ENCODE measurements at places on chromosomes 1 and 21.

GRCh38 chr1:214241060-214241459 is 39.9 kb upstream of the SMYD2 start:
- DNase-seq = no peak

DNA sequence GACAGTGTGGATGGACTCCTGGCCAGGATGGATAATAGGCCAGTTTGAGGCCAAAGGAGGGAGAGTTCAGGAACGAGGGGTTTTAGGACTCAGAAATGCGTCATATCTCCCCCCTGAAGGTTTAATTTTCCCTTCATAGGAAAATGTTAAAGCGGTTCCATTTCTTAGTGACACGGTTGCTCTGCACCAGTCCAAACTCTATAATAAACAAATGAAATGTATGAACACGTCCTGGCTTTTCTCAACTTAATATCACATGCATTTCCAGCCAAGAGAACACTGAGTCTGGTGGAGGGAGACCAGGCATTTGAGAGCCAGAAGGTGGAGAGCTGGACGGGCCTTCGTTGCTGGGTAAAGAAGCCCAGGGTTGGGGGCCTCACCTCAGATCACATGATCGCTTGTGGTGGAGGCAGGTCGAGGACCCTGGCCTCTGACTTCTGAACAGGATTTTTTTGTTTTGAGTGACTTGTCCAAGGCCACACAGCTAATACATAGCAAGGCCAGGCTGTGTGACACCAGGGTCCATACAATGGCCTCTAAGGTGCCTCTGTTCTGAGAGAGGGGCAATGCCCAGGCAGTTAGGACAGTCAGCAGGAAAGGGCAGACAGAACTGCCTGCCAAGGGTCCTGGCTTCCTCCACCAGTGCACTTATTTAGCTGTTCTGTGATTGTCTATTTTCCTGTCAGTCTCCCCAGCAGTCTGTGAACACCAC is 11.4 kb downstream of the SLC1A7 start:
- DNase-seq = no peak

DNA sequence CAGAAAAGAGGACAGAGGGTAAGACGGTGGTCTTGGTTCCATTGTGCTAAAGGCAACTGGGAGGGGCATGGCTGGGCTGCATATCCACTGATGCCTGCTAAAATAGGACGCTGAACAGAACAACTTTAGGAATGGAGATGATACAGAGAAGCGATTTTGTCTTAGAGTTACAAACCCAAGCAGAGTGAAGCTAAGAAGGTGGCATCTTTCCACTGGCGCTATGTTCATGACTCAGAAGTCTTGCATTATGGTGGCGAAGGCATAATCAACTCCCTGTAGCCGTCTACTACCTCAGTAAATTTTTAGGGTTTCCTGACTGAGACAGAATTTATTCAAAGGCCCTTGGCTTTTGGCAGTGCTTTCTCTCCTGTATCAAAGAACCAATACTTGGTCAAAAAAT is 57.3 kb downstream of the MEF2D start:
- no peak for DNase-seq

- no peak for DNase-seq
Observed at GRCh38 chr1:58869638-58870297, 85.9 kb upstream of the JUN start.

DNA sequence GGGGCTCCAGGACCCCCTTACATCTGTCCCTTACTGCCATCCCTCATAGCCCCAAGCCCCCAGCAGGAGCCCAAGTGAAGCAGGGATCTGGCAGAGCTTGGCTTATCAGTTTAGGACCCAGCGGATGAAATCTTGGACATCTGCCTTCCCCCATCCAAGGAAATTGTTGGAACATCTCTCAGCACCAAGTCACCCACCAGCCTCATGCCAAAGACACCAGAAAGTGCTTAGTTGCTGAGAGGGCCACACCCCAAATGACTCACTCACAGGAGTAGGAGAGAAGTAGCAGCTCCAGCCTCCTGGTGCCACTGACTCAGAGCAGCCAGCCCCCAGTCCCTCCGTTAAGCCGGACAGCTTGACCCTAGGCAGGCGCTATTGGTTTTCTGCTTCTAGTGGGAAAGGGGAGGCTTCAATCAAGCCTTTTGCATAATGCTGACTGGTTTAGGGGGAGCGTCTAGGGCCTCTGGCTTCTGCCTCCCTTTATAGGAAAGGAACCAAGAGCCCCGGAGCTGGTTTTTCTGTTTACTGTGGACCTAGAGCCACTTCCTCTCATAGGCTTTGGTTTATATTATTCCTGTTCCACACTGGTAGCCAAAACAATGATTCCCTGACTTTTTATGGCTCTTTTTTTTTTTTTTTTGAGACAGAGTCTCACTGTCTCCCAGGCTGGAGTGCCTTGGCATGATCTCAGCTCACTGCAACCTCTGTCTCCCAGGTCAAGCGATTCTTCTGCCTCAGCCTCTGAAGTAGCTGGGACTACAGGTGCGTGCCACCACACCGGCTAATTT is 114.2 kb upstream of the IPO9 start:
- DNase-seq = no peak

DNA sequence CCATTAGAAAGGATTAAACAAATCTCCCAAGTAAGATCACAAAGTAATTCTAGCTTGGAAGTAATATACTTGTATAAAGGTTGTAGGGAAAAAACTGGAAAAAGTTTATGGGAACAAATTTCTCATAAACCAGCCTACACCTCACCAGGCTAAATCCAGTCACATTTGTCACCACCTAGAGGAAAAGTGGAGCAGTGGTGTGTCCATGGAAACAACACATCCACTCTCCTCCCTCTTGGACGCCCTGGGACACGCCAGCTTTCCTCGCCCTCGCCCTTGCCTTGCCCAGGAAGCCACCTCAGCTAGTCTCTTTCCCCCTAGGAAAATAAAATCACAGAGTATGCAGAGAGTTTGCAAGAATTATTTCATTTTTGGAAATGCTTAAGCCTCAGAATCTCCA is 2.2 kb downstream of the PALMD start:
- DNase-seq = no peak

DNA sequence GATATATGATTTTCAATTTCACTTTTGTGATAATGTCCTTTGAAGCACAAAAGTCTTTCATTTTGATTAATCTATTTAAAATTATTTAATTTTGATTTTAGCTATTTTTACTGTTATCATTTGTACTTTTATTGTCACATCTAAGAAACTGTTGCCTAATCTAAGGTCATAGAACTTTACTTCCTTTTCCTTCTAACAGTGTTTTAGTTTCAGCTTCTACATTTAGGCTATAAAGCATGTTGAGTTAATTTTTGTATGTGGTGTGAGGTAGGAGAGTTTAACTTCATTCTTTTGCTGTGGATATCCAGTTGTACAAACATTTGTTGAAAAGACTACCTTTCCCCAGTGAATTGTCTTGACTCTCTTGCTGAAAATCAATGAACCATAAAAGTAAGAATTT is 204.5 kb downstream of the TM2D1 start:
- DNase-seq = no peak

- no peak for DNase-seq
Observed at GRCh38 chr1:67134695-67135094, at the start of gene C1orf141. TSS of gene C1orf141 (minus strand) at chr1:67134970. CDS start at chr1:67127240, 7,730 bp downstream.

DNA sequence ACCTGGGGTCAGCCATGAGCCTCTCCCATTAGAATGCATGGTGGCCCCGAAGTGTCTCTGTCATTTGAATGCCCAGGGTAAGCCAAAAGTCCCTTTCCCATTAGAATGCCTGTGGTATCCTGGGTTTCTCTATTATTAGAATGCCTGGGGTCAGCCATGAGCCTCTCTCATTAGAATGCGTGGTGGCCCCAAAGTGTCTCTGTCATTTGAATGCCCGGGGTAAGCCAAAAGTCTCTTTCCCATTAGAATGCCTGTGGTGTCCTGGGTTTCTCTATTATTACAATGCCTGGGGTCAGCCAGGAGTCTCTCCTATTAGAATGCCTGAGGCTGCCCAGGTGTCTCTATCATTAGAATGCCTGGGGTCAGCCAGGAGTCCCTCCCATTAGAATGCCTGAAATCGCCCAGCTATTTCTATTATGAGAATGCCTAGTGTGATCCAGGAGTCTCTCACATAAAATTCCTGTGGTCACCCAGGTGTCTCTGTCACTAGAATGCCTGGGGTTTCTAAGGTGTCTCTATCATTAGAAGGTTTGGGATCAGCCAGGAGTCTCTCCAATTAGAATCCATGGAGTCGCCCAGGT is 65.5 kb downstream of the RNF187 start:
- DNase-seq = no peak

DNA sequence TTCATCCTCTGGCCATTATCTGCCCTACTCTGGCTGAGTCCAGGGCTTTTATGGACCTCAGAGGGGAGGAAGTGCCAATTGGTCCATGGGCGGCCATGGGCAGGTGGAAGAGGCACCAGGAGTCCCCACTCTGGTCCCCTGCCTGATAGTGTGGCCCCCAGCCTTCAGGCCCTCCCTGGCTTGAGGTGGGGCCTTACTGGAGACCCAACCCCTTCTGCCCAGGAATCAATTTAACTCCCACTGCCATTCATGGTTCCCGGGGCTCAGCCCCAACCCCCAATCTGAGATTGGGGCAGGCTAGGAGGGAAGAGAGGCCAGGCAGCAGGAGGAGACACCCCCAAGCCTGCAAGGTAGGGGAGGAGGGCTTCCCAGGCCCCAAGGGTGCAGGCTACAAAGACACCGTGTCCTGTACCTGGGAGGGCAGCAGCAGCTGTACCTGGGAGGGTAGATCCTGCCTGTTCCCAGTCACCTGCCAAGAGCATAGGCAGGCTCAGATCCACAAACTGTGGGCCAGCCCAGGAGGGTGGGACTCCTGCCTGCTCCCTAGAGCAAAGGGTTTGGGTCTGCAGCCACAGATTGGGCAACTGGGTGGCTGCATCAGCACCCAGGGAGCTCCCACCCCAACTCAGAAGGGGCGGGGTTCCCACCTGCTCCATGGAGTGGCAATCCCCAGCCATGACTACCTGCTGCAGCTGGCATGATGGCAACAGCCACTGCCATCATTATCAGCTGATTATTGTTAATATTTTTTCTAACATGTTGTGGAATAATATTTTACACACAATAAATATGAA is 1044.1 kb upstream of the B3GALT2 start:
- DNase-seq = no peak

- no peak for DNase-seq
Observed at GRCh38 chr1:201423655-201424054, 2.1 kb upstream of the TNNI1 start.

- no peak for DNase-seq
Observed at GRCh38 chr1:10890491-10891071, 94.1 kb upstream of the CASZ1 start.

DNA sequence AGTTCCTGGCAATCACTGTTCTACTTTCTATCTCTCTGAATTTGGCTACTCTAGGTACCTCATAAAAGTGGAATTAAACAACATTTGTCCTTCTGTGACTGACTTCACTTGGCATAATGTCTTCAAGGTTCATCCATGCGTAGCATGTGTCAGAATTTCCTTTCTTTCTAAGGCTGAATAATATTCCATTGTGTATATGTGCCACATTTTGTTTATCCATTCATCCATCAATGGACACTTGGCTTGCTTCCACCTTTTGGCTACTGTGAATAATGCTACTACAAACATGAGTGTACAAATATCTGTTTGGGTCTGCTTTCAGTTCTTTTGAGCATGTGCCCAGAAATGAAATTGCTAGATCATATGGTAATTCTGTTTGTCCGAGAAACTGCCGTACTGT is 14.7 kb downstream of the CACHD1 start:
- DNase-seq = no peak

DNA sequence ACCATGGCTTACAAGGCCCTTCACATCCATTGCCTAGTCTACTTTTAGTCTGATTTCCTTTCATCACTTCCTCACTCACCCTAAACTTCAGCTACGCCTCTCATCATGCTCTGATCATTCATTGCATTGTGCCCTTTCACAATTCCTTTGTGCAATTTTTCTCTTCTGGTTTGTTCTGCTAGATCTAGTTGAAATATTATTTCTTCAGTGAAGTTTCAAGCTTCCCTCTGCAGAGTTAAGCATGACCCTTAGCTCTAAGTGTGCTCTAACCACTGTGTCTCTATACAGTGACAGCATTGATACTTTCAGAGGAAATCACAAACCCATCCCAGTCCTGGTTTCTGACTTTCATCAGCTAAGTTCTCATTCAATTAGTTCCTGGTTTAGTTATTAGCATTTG is 166.1 kb downstream of the PLA2G4A start:
- DNase-seq = no peak

- DNase-seq = no peak
Observed at GRCh38 chr1:25809929-25810328, 9.8 kb upstream of the MTFR1L start.

DNA sequence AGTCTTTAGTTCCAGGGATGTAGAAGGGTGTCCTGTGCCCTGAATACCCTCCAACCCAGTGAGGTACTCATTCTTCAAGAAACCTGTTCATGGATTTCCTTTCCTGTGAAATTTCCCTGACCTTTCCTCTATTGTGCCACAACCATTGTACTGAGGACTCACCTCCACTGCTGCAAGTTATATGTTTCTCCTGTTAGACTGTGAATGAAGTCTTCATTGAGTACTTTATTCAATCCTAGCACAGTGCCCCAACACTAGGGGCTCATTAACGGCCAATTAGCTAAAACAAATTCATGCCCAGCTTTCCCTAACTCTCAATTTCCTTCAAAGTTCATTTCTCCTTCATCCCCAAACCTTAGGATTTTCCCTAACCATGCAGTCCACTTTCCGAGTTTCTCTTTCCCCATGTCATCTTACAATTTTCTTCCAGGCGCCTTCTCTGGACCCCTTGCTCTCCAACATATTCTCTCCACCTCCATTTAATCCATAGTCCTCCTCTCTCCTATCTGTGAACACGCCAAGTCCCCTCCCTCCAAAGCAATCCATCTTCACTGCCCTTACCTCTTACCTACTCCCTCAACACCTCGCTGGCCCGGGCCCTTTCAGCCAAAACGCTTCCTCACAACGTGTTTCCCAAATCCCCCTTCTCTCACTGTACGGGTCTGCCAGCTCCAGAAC is 1.3 kb downstream of the TRIM33 start:
- no peak for DNase-seq

DNA sequence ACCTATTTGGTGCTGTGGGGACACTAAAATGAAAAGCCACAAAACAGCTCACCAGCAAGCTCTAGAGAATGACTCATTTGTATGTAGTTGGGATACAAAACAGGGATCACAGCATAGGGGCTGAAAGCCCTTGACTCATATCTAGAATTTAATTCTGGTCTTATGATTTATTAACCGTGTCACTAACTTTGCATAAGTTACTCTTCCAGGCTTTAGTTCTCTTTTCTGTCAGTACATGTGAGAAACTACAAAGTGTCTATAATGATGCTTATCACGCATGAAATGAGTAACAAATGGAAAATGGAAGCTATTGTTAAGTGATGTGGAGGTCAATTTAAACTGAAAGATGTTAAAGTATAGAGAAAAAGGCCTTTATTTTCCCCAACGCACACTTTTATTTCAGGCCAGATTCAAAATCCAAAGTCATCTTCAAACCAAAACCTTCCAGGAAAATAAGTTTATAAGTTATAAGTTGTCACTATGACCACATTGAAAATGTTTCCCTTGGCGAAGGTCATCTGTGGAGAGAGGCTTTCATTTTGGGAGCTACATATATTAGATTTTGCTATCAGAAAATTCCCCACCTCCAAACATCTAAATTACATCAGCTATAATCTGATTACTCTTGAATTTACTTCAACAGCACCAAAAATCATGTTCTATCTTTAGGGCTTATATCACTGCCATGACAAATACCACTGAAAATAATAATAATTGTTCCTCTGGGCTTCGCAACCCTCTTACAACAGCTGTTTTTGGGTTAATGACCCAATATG is 430.5 kb downstream of the MRPL39 start:
- no peak for DNase-seq

- DNase-seq = no peak
Observed at GRCh38 chr1:201785291-201785690, 43.7 kb upstream of the IPO9 start.

- no peak for DNase-seq
Observed at GRCh38 chr1:236100799-236101198, 35.9 kb upstream of the NID1 start.
